Hematopoietic multipotent progenitor cell treated with erythropoietin and hydrocortisone succinate and interleukin-3 and kit ligand, for 8 days (in vitro differentiated cells): ENCODE measurements at places on chromosomes 7 and 10.
A peak's percentile ranks its signal among the peaks of the same experiment; 100 is the strongest.

- no peak for DNase-seq
These were observed 1.3 kb upstream of the RASSF4 start for GRCh38 chr10:44958196-44958897.

DNA sequence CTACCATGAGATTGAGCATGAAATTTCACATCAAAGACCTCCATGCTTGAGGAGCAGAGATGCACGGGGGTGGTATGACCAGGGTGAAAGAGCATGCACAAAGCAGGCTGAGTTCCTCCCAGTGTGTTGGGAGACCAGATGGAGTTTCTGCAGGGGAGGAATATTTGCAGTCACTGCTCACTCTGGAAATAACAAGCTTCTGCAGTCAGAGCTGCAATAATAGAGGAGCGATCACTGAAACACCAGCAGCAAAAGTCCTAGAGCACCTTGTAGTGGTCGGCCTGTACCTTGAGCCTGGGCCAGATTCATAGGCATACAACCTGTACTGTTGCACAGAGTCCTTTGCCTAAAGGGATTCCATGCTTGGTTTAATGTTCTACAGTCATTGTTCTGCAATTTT is 184.5 kb upstream of the SP8 start:
- DNase-seq = no peak

- no peak for DNase-seq
These were observed 59.0 kb downstream of the INSYN2A start for GRCh38 chr10:127137391-127137790.

DNA sequence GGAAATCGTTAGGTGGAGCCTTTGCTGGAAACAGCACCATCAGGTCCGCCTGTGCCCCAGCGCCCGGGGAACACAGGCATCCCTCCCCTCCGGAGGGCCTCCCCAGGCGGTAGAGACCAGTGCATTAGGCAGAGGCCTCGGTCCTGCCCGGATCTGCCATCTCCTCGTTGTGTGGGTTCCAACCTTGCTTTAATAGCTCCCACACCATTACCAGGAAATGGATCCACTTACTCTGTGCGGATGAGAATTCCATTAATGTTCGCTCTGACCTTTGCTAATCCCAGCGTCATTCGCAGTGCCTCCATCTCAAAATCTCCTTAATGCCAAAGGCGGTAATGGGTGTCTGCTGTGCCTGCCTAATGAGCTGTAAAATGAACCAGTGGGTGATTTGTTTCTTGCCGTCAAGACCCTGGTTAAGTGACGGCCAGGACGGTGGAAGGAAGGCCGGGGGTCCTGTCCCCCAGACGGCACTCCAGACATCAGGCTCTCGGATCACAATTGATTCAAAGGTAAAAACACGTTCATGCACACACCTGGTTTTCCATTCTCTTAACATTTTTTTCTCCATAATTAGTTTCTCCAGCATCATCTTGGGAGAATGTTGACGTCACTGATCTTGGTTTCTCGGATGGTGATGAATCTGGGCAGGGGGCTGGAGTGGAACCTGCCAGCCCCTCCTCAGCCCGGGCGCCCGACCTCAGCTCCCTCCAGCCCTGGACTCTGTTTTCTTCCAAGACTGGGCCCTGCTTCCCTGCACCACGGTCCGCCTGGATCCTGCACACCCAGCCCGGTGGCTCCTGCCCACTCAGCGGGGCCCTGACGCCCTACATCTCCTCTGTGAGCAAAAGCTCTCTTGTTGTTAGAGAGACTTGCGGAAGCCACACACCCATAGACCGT is 22.8 kb upstream of the FAM20C start:
- no peak for DNase-seq

DNA sequence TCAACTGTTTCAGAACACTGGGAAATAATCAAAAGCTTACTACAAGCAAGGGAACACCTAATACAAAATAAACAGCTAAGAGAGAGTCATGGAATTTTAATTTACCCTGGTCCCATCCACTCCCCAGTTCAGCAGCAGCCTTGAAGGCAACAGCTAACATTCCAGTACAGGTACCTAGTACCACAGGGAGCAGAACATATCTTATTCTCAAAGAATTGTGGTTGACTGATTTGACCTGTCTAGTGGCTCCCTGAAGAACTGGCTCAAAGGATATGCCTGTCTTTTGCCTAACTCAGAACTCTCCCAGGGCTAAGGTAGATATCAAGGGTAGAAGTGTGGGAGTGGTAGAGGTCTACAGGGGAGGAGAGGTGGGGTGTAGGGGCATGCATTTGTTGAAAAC is 32.3 kb downstream of the SMURF1 start:
- no peak for DNase-seq

- DNase-seq = peak; percentile 41
These were observed 104.2 kb downstream of the SAMD9 start for GRCh38 chr7:93013446-93014061.
